ENCODE measurements at places on chromosomes 6 and 20.

DNA sequence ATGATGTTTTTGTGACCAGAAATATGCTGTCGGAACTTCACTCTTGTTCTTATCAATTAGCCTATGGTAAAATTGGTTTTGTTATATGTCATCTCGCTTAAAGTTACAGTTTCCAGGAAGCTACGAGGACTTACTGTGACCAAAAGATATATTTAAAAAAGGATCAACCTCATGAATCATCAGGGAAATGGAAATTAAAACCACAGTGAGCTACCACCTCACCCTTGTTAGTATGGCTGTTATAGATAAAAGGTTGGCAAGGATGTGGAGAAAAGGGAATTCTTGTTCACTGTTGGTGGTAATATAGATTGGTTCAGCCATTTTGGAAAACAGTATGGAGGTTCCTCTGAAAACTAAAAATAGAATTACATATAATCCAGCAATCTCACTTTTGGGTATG, 14.3 kb upstream of the INSM1 start:
- no peak for DNase-seq

GRCh38 chr6:80541181-80541580, 434.7 kb downstream of the BCKDHB start:
- peak; percentile 83 for DNase-seq

- DNase-seq: no peak
Measured at GRCh38 chr6:145540741-145541140, 194.6 kb downstream of the EPM2A start.

DNA sequence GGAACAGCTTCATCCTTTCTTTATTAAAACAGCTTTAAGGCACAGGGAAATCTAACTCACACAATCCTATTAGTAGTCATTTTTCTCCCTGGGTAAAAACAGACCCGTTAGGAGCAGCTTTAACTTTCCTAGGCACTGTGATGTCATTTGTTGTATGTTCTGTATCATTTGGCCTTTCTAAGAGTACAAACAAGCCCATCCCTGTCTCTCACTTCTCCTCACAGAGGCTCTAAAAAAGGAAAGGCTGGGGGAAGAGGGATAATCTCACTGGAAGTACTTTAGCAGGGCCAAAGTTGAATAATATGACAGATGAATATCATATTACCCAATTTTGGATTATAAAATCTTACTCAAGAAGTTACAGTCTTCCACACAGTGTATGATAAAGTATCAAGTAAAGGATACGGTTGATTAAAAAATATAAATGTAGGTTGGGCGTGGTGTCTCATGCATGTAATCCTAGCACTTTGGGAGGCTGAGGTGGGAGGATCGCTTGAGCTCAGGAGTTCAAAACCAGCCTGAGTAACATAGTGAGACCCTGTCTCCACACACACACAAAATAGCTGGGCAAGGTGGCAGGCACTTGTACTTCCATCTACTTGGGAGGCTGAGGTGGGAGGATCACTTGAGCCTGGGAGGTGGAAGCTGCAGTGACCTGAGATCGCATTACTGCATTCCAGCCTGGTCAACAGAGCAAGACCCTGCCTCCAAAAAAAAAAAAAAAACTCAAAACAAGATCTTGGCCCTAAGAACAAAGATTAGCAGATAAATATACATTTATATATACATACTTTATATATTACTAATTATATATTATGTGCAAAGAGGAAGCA, 7.9 kb downstream of the NUDT3 start:
- DNase-seq: no peak

DNA sequence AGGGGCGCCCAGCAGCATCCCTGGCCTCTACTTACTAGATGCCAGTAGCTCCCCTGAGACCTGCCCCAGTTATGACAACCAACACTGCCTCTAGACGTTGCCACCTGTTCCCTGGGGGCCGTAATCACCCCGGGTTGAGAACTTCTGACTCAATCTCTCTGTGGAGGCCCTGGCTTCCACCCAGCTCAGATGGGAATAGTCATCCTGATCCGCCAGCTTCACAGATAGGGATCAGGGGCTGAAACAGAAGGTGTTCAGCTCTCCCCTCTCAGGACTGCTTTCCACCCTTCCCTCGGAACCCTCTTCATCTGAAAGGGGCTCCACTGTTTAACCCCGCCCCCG, 3.3 kb downstream of the CAPN11 start:
- DNase-seq: no peak

DNA sequence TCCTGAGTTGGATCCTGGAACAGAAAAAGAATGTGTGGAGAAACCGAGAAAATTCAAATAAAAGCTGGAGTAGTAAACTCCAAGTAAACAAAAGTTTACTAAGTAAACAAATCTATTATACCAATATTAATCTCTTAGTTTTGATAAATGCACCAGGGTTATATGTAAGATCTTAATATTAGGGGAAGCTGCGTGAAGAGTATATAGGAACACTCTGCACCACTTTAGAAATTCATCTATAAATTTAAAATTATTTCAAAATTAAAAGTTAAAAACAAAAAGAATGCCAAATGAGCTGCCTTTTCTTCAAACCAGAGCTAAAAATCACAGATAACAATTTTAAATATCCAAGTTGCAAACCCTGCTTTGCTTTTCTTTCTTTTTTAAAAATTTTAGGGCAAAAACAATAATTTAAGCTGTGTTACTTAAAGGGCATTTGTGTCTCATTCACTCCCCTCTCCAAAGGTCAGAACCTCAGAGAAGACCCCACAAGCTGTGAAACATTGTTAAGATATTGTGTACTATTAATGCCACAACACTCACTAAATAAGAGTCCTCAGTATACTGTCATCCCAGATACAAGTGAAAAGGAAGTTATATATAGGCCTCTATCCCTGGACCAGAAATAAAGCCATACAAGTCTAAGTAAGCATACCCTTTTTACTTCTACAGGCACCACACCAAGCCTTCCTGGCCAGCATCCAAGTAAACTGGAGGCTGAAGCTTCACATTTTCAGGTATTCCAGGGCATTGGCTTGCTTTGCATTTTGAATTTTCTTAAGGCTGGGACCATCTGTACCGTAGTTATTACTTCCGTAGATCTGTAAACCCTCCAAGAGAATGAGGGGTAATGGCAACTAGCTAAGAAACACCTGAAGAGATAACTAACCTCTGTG, 7.0 kb downstream of the DNAAF9 start:
- no peak for DNase-seq

GRCh38 chr6:125781314-125781868, 9.4 kb upstream of the NCOA7 start:
- DNase-seq: no peak

DNA sequence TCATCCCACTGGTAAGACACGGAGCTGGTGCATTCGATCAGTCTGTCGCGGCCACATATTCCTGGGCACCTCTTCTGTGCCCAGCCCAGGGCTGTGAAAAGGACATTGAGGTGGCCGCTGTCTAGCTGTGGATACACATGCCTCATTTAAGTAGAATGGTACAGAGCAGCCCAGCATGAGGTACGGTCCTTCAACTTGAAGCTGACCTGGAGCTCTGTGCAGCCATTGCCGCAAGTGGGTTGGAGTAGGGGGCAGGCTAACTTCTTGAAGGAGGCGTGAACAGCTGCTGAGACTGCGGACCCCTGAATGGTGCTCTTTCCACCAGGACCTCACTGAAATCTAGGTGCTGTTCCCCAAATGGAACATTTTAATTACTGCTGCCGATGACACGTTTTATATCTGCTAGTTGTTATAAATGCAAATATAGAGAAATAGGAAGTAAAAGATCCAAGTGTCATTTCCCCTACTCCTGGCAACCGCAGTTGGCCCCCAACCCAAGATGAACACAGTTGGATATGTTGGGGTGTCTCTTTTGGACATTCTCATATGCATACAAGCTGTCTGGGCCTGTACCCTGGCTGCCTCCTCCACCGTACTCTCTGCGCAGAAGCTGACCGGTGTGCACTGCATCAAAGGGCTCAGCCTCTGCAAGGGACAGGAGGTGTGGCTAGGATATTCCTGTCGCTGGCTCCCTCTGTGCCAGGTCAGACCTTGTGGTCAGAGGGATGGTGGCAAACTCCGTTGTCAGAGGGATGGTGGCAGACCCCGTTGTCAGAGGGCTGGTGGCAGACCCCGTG, 86.1 kb downstream of the CDC5L start:
- no peak for DNase-seq

- DNase-seq: no peak
Measured at GRCh38 chr6:18561037-18561750, 174.0 kb downstream of the RNF144B start.

GRCh38 chr6:958488-958887, 265.5 kb upstream of the EXOC2 start:
- peak; percentile 91 for DNase-seq

Measured in fibroblast of skin of left biceps (primary cell).